ENCODE measurements at places on chromosomes 12 and 14.

DNA sequence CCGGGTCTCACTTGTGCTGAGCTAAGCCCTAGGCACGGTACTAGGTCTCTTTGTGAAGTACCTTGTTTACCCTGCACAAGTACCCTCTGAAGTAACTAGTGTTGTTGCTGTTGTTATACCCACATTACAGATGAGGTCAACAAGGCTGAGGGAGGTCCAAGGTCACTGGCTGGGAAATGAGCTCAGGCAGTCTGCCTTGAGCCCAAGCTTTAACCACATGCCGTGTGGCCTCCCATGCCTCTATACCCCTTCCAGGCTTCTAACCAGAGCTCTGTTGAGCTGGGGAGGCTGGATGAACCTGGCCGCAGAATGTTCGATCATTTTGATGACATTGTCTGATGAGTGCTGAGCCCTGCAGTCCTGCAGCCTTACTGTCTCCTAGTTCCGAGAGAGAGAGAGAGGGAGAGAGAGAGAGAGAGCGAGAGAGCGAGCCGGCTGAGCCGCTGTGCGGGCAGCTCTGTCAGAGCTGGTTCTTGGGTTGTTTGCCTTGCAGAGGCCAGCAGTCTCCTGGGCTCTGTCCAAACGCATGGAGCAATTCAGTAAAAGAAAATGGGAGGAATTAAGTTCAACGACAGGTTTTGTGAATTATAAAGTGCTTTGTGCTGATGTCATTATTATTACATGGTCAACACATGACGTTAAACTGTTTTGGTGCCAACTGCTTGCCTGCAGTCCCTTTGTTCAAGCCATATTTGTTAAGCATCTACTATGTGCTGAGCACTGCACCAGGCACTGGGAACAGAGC lies 13.1 kb downstream of the JDP2 start:
- no peak for DNase-seq

- no peak for DNase-seq
Measured at GRCh38 chr14:54673193-54674045, 106.5 kb downstream of the SAMD4A start.

- no peak for DNase-seq
Measured at GRCh38 chr12:13227191-13227590, 30.7 kb downstream of the EMP1 start.

DNA sequence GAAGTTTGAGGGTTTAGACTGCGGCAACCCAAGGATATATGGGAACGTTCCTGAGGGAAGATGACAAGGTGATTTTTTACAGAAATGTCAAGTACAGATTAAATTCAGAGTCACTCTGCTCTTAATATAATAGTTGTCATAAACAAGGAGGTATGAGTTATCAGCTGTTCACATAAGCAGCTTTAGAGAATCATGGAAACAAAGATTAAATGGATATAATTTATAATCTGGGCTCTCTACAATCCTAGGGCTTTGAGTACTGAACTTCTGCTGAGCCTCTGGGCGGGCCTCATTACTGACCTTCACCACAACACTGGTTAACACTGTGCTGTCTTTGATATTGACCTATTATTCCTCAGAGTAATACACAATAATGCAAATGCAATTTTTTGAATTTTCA lies 577.8 kb downstream of the RPS29 start:
- no peak for DNase-seq

DNA sequence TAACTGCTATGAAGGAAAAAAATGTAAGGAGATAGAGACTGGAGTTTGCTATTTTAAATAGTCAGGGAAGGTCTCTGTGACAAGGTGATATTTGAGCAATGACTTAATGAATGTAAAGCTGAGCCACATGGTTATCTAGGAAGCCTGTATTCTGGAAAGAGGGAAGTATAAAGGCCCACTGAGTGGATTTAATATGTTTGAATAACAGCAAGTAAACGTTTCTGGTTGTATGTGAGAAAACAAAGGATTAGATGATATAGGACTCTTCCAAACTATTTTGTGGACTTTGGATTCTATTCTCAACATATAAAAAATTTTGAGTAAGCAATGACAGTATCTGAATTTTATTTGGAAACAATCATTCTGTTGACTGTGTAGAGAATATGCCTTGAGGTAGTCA lies 5.2 kb downstream of the LRRIQ1 start:
- no peak for DNase-seq

- no peak for DNase-seq
Measured at GRCh38 chr14:31084385-31084784, 58.2 kb upstream of the STRN3 start.

DNA sequence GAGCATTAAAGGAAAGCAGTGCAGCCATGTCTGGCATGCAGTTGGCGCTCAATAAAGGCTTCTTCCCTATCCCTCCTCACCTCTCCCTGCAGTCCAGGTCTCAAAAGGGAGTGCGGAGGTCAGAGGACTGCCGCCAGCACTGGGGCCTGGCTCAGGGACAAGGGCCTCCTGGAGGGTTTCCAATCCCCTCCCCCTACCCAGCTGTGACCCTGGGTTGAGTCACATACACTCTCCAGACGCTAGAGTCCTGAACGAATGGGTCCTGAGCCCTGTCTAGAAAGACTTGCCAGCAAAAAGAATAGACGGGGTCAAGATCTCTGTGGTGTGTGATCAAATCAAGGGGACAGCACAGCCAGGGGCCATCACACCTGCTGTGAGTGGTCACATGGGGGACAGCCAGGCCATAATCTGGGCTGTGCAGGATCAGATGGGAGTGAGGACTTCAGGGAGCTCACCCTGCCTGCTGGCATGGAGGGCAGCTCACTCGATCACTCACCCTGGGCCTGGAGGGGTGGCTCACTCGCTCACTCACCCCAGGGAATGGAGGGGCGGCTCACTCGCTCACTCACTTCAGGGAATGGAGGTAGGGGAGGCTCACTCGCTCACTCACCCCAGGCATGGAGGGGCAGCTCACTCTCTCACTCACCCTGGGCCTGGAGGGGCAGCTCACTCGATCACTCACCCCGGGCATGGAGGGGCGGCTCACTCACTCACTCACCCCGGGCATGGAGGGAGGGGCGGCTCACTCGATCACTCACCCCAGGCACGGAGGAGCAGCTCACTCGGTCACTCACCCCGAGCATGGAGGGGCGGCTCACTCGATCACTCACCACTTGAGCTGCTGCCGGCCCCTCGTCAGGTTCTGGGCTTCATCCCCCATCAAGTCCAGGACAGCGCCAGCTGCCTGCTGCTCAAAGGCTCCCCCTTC lies 12.8 kb downstream of the CFAP73 start:
- no peak for DNase-seq

DNA sequence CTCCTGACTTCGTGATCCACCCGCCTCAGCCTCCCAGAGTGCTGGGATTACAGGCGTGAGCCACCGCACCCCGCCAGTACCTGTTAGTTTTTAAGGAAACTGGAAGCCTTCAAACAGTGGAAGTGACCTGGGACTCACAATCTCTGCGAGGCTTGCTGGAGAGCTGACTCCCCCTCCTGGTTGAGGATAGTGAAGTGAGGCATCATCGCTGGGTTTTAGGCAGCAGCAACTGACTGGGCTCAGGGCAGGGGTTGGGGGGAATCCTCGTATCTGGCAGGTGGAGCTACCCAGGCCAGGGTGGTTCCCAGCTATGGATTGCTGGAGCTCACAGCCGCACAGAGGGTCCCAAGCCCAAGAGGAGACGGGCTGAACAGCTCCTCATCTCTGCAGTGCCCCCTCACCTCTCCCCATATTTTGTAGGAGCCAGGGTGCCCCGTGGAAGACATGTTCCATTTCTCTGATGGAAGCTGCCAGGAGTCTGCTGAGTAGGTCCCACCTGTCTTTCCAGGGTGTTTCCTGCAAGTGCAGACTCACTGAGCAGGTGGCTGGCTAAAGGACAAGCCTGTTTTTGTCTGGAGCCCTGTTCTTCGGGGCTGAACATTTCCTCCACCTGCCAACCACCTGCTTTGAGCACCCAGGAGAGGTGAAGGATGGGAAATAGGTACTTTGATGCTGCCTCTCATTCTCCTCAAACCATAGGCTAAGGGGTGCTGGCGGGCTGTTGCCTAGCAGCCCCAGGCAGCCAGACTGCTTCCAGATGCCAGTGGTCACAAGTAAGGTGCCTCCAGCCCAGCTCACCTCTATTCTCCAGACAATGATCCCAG lies 3.1 kb downstream of the AVIL start:
- DNase-seq, result no peak

GRCh38 chr12:68924546-68924945 lies 8.4 kb downstream of the CPM start:
- no peak for DNase-seq
